ENCODE measurements at places on chromosomes 7 and 10.

DNA sequence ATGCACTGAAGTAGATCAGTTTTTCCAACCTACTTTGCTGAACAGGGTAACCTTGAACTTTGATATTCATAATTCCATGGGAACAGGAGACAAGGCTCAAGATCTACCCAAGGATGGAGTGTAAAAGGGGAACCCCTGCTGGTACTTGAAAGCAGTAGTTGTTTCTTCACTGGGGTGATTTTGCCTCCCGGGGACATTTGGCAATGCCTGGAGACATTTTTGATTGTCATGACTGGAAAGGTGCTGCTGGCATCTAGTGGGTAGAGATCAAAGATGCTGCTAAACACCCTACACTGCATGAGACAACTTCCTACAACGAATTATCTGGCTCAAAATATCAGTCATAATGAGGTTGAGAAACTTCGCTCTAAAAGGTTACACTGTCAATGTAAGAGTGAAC, 214.8 kb upstream of the CTBP2 start:
- no peak for DNase-seq

DNA sequence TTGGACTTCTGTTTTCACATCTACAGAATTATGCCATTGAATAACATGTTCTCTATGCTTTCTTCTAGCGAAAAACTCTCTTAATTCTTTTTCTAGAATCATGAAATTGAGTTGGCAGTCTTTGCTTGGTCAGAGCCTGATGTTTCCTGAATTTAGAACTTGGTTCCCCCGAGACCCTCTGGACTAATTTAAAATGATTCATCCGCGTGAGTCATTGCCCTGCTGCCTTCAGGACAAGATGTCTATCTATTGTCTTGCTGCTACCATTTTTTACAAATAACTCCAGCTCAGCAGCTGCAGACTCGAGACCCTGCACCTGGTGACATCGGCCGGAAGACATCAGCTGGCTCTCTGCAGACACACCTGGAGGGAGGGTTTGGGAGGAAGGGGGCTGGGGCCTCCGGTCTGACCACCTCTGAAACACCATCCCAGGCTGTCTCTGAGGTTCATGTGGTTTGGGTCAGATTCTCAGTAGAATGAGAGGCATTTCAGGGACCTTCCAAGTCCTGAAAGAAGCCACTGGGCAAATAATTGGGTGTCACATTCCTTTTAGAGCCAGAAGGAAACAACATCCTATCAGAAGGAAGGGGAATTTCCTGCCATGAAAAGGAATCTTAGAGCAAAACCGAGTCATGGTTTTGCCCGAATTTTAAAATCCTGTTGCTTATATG, 20.9 kb upstream of the KLF6 start:
- DNase-seq = peak; percentile 90

- DNase-seq = no peak
Observed at GRCh38 chr7:125681508-125681907, 751.9 kb upstream of the POT1 start.

DNA sequence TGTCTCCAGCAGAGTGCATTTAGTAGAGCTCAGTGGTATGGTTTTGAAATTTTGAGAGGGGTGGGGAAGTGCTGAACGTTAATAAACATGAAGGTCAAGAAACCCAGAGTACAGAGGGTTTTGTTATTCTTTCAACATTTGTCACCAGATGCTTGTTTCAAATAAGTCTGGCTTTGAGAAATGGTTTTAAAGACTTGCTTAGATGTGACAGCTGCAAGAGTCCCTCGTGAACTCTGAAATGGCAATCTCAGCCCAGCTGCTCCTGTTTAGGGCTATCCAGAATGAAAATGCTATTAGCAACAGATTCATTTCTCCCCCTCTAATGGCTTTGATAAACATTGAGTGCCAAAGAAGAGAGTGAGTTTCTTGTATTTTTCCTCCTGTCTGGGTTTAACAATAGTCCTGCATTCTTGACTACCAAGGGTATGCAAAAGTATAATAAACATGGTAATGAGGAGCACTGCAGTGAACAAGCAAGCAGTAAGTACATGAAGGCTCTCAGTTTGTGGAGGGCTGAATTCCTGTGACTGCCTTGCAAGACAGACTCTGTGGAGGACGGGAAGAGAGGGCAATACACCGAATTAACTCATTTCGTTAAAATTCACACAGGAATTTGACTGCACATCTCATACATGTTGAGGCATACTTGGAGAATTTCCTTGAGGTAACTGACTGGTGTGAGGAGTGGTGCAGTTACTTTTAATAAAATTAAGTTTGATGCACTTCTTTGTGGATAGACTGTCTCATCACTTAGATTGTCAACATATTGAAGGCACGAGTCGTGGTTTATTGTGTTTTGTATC, 490.9 kb downstream of the REEP3 start:
- DNase-seq = peak; percentile 3

- DNase-seq = no peak
Observed at GRCh38 chr10:75212343-75212742, 1.7 kb downstream of the VDAC2 start.

DNA sequence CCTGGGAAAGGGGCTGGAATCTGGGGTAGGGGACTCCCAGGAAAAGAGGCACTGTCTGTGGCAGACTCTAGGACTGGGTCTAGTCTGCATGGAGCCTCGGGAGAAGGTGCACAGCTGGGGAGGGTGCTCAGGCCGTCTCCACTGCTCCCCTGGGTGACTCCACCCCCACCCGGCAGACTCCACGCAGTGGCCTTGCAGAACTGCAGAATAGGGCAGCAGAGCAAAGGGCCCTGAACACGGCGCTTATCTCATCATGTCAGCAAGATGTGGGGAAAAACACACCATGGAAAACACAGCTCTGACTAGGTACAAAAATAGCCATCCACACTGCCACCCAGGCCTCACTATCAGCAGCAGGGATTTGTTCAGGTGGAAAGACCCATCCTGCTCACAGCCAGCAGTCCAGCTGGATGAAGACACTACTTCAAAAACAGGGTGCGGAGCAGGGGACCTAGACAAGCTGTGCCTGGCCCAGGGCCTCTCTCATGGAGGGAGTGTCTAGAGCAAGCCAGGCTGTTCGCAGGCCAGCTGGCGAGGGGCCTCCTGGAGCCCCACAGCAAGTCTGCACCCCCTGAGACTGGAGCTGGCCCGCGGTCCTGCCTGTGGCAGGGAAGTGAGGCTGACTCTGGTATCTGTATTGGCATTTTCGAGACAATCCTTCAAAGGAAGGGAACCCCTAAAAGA, 11.7 kb downstream of the MAT1A start:
- DNase-seq = no peak

DNA sequence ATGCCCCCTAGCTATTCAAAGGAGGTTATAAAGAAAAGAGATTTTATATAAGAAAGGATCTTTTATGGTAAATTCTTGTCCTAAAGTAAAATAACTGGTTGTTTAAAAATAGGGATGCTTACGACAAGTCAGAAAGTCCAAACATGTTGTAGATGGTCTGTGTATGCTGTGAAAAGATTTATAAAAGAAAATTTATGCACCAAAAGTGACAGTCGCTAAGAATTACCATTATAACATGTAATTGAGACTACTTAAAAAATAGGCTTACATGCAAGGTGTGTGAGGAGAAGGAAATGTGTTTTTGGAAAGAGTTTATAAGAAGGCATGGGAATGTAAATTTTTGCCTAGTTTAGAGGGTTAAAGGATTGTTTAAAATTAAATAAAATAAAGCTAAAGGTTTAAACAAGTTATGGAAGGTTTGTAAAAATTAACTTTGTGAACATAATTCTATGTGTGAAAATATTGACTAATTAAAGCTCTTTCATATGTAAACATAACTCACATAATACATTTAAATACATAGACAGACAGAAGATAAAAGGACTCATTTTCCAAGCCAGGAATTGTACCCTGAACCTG, 118.5 kb downstream of the LYZL1 start:
- no peak for DNase-seq

- no peak for DNase-seq
Observed at GRCh38 chr10:130194194-130194990, 58.2 kb downstream of the GLRX3 start.

- no peak for DNase-seq
Observed at GRCh38 chr10:22435650-22436049, 90.4 kb downstream of the SPAG6 start.

GRCh38 chr10:62180677-62181076, 88.0 kb downstream of the RTKN2 start:
- DNase-seq = no peak

DNA sequence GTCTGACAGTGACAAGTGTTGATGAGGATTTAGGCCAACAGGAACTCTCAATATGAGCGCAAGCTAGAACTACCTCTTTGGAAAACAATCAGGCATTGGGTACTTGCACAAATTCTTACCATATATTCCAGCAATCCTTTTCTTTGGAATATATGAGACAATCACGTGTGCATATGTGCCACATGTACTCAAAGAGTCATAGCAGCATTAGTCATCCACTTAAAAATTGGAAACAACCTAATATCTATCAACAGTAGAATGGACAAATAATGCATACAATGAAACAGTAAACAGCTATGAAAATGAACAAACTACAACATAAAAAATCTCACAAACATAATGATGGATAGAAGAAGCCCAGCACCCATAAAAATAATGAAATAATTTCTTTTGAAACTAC, 179.7 kb downstream of the GLI3 start:
- DNase-seq = no peak

GRCh38 chr7:92612501-92612900, 22.3 kb upstream of the FAM133B start:
- DNase-seq = peak; percentile 71

- DNase-seq = peak; percentile 13
Observed at GRCh38 chr7:50821457-50822008, 38.8 kb upstream of the GRB10 start.

DNA sequence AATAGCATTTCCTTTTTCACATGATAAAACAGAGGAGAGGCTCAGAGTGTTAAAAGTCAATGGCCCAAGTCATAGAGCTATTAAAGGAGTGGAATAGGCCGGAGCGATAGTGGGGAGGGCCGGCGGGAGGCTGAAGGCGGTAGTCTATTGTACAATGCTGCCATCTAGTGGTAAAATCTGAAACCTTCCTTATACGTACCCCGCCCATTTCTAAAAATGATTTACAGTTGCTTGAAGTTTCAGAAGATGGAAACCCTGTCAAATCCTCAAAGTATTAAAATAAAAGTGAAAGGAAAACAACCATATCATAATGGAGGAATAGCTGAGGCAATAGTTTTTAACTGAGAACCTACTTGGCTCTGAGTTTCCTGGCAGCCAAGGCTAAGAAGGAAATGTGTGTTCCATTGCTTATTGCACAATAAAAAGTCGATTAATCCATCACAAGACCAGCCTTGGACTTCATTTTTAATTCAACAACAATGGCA, 209.1 kb downstream of the CCSER2 start:
- peak; percentile 57 for DNase-seq

- DNase-seq = peak; percentile 79
Observed at GRCh38 chr7:5704534-5704922, 76.9 kb downstream of the RNF216 start.

- DNase-seq = no peak
Observed at GRCh38 chr7:22677680-22678079, 49.3 kb upstream of the IL6 start.

DNA sequence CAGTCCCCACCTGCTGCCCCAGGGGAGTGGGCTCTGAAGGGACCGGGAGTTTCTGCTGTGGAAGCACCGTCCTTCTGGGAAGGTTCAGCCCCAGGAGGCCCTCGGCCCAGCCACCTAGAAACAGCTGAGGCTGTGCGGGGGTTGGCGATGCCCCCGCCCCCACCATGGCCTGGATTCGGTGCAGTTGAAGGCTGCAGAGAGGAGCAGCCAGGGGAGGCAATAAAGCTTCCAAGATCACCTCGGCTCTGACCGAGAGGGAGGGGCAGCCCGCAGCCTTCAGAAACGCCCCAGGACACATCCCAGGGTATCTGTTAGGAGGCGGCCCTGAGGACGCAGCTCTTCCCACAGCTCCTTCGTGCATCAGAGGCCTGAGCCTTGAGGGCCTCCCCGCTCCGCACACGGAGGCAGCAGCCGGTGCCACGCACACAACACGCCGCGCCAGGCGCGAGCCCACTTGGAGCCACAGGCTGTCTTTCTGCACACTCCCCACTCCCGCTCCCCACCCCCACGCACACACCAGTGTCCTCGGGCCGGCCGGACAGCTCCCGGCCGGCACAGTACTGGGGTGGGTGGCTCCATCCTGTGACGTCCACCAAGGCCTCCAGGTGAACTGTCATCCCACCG, 1.6 kb downstream of the KNDC1 start:
- DNase-seq = no peak

- peak; percentile 6 for DNase-seq
Observed at GRCh38 chr7:131354390-131354789, 26.7 kb downstream of the MKLN1 start.

DNA sequence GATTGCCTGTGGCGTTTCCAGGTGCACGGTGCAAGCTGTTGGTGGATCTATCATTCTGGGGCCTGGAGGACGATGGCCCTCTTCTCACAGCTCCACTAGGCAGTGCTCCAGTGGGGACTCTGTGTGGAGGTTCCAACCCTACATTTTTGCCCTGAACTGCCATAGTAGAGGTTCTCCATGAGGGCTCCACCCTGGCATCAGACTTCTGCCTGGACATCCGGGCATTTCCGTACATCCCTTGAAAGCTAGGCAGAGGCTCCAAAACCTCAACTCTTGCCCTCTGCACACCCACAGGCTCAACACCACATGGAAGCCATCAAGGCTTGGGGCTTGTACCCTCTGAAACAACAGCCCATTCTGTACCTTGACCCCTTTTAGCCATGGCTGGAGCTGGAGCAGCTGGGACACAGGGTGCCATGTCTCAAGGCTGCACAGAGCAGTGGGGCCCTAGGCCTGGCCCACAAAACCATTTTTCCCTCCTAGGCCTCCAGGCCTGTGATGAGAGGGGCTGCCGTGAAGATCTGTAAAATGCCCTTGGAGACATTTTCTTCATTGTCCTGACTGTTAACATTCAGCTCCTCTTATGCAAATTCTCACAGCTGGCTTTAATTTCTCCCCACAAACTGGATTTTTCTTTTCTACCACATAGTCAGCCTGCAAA, 10.0 kb upstream of the FGL2 start:
- no peak for DNase-seq

- DNase-seq = no peak
Observed at GRCh38 chr7:3218411-3219225, 82.4 kb upstream of the SDK1 start.

GRCh38 chr10:44828508-44829142, 82.5 kb upstream of the TMEM72 start:
- no peak for DNase-seq

GRCh38 chr10:93224005-93224779, 150.5 kb downstream of the CYP26A1 start:
- no peak for DNase-seq

Data from fibroblast of skin of abdomen (primary cell).